ENCODE measurements at places on chromosomes 7 and 10.
A peak's percentile ranks its signal among the peaks of the same experiment; 100 is the strongest.

DNA sequence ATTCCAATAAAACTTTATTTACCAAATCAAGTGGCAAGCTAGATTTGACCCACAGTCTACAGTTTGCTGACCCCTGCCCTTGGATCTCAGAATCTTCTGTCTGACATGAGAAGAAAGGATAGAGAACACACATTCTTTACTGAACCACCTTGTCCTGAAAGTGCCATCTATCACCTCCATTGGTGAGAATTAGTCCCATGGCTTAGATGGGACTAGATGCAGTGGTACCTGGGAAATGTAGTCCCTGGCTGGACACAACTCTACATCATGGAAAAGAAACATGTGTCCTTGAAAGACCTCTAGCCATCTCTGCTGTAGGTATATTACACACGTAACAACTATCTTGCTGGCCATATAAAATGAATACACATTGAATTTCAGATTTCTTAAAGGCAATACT, 336.2 kb downstream of the LHFPL3 start:
- DNase-seq: no peak

GRCh38 chr7:128103498-128104107, 72.4 kb upstream of the LRRC4 start:
- DNase-seq: peak; percentile 35

DNA sequence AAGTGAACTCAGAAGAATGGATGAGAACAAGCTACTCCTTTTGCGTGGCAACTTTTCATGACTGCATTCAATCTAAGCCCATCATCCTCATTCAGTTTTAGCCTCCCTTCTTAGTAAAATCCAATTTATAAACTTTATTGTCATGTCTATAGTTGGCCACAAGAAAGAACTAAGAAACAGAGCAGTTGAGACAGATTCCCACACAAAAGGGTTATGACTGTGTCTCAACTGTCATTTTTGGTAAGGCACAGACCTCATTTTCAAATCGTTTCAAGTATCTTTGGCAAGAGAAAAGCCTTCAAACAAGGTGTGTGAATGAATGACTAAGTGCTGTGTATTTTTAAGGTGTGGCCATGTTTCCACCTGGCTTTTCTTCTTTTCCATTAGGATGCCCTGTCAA, 84.2 kb upstream of the CREB5 start:
- DNase-seq: no peak

DNA sequence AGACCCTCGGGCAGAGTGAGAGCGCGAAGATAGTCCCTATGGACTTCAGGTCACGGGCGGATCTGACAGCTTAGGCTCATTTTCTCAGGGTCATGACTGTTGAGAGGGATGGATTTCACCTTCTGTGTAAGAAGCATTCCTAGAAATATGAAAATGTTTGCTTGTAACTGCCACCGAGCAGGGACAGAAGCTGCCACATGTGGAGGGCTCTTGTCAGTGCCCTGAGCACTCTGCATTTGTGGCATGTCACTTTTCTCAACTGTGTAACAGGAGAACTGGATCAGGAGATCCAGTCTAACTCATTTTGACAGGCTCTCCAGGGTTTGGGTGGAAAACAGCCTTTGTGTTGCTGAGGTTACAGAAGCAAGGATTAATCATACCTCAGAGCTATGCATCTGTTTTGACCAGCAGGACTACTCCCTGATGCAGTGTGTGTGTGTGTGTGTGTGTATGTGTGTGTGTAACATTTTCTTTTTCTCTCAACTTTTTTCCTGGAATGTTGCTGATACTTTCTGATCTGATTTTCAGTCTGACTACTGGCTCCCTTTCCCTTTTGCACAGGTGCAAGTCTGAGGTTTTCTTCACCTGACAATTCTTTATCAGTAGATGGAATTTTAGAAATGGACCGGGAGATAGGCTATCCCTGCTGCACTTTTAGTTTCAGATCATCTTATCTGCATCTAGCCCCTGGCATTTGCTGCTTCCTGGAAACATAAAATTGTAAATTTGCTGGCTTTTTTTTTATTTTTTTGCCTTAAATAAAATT, 183.3 kb downstream of the STK31 start:
- no peak for DNase-seq

- DNase-seq: no peak
Observed at GRCh38 chr7:57201895-57202210, 69.6 kb upstream of the ZNF479 start.

GRCh38 chr7:23205909-23206767, 24.3 kb downstream of the NUP42 start:
- DNase-seq: no peak

GRCh38 chr10:16717622-16718395, 99.4 kb downstream of the RSU1 start:
- DNase-seq: no peak

- no peak for DNase-seq
Observed at GRCh38 chr10:51297438-51297837, 223.2 kb downstream of the PRKG1 start.

GRCh38 chr7:113816639-113817038, 102.2 kb downstream of the PPP1R3A start:
- no peak for DNase-seq

GRCh38 chr10:70954381-70955176, 66.2 kb upstream of the PCBD1 start:
- no peak for DNase-seq

- no peak for DNase-seq
Observed at GRCh38 chr10:49435225-49435624, 39.3 kb upstream of the DRGX start.

- DNase-seq: no peak
Observed at GRCh38 chr10:62796896-62797295, 7.6 kb upstream of the ADO start.

DNA sequence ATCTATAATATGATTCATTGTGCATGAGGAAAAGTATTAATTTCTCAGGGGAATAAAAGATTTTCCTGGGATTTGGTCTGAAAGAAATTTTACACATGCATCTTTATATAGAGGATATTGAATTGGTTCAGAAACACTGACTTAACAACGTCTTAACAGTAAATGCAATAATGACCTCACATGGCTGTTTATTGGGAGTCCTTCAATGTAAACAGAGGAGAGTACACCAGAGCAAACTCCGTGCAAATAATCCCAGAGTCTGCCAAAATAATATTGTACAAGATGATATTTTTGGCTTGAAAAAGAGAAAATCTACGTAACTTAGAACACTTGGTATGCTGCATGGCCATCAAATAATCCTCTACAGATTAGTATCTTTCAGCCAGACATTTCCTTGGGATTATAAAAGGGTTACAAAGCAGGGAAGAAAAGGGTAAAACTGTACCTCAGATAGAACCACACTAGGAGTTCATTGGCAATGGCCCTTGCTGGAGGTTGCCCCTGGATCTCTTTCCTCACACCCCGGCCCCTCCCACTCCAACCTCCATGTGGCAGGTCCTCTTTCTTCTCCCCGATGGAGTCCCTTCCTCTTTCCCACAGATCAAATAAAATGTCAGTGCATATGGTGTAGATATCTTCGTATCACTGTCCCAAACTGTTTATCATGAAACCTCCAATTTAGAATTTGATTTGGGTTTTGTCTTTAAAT, 196.4 kb downstream of the EVX1 start:
- DNase-seq: no peak

DNA sequence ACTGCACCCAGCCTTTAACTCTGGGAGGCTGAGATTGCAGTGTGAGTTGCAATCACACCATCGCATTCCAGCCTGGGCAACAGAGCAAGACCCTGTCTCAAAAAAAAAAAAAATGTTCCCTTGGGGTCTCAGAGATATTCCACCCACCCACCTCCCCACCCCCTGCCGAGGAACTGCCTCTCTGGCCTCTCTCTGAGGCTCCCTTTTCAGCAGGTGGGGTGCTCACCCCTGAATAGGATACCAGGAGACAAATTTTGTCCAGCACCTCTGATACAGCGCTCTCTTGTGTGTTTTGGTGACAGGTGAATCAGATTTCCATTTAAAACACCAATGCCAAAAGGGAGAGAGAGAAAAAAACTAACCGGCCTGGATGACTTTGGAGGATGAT, 92.6 kb upstream of the KIF5B start:
- DNase-seq: no peak

DNA sequence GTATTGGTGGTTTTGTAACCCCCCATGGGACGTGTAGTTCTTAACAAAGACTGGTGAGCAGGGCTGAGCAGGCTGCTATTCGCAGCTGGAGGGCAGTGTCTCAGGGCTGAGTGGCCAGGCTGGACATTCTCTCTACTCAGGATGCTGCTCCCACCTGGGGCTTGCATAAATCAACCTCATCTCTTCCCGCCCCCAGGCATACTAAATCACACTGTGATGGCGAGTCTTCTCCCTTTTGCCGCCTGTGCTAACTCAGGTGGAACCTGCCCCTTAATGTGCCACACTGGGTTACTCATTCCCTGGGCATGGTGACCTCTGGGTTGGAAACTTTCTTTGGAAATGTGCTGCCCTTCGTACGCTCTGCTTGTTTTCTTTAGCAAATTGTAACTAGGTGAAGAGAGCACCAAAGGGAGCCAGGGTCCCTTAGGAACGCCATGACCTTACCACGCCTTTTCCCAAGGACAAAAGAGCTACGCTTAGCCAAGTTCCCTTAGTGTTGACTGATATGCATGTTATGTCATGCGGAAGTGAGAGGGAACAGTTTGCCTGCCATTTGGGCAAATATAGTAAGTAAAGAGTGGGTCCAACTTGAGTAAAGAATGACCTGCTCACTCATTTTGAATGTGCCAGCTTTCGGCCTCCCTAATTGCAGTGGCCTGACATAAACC, 40.4 kb upstream of the COBL start:
- no peak for DNase-seq

All from posterior cingulate gyrus (tissue), 11 donors.